Fibroblast of skin of left biceps (primary cell): ENCODE measurements at places on chromosomes 1 and 21.

GRCh38 chr1:246680190-246680589, 44.0 kb upstream of the SCCPDH start:
- no peak for DNase-seq

DNA sequence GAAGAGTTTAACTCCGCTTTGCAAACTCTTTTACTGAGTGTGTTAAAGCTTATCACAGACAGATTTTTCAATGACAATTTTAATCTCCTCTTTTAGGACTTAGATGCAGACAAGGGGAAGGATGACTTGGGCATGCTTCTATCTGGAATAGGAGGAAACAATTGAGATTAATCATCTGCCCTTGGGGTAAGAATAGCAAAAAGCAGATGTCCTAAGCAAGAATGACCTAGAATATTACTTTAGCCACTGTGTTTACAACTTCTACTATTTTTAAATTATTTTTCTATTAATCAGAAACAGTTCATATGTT, 569.0 kb upstream of the ADGRL2 start:
- DNase-seq: no peak

GRCh38 chr1:206723805-206724472, 39.2 kb downstream of the MAPKAPK2 start:
- DNase-seq: peak; percentile 42

GRCh38 chr1:115402753-115403184, 64.7 kb upstream of the NGF start:
- no peak for DNase-seq

DNA sequence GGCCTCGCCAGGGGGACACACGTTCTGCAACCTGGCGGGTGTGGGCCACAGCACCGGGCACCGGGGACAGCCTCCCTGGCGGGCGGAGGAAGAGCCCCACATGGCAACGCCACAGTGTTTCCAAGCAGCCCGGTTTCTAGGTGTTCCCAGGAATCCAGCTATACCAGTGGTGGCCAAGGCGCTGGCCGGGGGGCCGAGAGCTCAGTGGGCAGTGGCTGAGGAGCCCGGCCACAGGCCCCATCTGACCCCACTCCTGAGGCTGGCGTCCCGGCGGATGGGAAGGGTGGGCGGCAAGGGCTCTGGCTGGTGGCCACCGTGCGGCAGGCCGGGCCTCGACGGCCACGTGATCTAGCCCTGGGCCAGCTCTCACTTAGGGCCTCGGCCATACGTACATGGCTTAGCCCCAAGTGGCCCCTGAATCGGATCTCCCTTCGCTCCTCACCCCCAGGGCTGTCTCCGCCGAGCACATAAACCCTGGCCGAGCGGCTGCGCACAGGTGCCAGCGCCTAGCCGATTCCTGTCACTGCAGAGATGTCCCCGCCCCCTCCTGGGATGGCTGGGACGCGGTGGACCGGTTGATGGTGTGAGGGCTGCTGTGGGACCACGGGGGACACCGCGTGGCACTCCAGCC, 68.7 kb downstream of the MORN1 start:
- DNase-seq: no peak

DNA sequence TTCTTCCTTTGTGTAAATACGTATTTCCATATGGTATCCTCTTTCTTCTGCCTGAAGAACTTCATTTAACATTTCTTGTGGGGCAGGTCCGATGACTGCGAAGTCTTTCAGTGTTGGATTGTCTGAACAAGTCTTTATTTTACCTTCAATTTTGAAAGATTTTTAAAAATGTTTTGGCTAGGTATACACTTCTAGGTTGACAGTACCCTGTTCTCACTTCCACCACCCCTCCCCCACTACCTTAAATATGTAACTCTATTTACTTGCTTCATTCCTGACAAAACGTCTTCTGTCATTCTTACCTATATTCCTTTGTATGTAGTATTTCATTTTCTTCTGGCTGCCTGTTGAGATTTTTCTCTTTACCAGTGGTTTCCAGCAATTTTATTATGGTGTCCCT, 85.7 kb upstream of the ARTN start:
- no peak for DNase-seq

- no peak for DNase-seq
Observed at GRCh38 chr1:108114033-108114599, 86.0 kb downstream of the SLC25A24 start.

DNA sequence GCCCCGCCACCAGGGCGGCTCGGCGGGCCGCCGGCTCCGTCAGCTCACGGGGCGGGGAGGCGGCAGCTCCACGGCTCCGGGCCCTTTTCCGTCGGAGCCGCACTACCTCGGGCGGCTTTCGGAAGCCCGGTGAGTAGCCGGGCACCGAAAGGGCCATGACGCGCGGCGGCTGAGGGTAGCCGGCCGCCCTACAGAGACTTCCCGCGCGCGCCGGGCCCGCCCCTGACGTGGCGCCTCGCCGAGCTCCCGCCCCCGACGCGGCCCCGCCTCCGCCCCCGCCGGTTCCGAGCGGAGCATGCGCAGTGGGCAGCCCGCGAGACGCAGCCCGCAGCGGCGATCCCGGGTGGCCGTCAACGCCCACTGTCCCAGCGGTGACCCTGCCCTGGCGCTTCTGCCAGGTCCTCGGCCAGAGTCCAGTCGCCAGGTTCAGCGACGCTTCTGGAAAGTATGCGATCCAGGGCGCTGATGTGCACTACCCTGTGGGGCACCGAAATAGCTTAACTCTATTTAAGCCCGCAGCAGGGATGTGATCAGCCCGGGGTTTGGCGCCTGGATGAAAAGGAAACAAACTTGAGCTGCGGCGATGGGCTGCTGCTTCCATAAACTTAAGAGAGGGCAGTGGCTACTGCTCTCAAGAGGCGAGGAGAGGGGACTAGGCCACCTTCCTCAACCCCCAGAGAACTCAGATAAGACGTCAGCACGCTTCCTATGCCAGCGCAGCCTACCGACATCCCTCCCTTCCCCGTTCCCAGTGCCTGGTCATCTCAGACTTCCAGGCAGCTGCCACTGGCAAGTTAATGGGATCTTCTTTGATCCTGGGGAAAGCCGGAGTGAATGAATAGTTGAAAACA, at the start of gene DONSON:
DONSON (minus strand) TSS at position 200 of the 851 bp plus-strand sequence; CDS start at position 157, 43 bp downstream.
- peak; percentile 37 for DNase-seq

DNA sequence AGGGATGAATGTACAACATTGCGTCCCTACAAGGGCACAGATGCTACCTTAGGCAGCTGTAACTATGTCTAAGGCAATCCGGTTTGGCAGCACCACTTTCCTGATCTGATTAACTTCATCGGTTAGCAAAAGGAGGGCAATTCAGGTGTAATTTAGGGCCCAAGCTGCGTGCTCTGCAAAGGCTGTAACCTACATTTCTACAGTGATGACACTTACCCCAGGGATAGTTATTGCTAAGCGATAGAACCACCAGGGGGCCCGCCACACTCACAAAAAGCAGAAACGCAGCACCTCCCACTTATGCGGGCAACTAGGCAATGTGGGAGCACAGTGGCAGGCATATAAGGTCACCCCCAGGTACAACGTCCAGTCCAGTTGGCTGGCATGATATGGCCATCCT, 113.5 kb downstream of the GDAP2 start:
- DNase-seq: no peak

GRCh38 chr21:36658926-36659325, 40.0 kb upstream of the SIM2 start:
- DNase-seq: no peak

- no peak for DNase-seq
Observed at GRCh38 chr1:66533804-66534740, at the start of gene SGIP1. Gene SGIP1, plus strand, starts transcription at chr1:66534153. Its CDS starts 206 bp downstream, at chr1:66534359.

- no peak for DNase-seq
Observed at GRCh38 chr21:32957545-32957944, 68.2 kb upstream of the OLIG2 start.

GRCh38 chr21:36765229-36765628, 66.3 kb downstream of the SIM2 start:
- no peak for DNase-seq

DNA sequence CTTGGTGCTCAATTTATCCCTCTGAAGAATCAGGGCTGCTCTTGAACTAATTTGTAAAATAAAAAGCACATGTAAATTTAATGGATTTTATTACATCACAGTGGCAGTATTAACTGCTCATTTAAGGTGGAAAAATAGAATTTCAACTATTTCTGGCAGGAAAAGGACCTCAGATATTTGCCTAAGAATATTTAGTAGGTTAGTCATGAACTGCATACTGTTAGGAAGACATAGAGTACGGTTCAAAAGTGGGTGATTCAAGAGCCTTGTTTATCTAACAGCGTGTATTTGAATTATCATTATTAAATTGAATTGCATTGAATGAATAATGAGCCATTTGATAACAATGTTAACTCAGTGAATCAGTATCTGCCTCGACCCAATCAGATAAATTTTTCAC, 248.8 kb upstream of the PBX1 start:
- peak; percentile 45 for DNase-seq

- no peak for DNase-seq
Observed at GRCh38 chr1:247345881-247346280, 14.2 kb upstream of the ZNF496 start.

DNA sequence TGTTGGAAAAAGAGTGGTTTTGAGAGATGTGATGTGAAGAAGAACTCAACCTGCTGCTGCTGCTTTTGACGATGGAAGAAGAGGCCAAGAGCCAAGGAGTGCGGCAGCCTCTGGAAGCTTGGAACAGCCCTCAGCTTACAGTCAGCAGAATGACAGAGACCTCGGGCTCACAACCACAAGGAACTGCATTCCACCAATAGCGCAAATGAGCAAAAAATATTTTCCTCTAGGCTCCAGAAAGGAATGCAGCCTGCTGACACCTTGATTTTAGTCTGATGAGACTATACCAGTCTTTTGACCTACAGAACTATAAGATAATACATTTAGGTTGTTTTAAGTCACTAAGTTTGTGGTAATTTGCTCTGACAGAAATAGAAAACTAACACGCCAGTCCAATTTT, 10.2 kb downstream of the SDHB start:
- DNase-seq: no peak

DNA sequence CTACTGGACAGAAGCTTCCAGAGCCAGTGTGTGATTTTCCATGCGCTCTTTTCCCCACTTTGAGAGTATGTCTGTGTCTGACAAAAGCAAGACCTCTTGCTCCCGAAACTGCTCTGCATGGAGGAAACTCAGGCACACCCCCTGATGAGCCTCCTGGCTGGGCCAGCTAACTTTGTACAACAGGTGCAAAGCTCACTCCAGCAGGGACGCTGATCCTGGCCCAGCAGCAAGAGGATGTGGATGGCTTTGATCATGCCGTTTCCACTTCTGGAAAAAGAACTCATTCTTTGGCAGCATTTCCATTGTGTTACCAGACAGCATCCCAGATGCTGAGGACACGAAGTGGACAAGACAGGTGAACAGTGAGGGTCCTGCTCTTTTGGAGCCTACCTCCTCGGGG, 103.1 kb downstream of the TLR5 start:
- DNase-seq: no peak

- no peak for DNase-seq
Observed at GRCh38 chr1:244843148-244843978, 7.9 kb downstream of the COX20 start.

GRCh38 chr1:8472668-8473067, 154.8 kb downstream of the SLC45A1 start:
- DNase-seq: no peak

DNA sequence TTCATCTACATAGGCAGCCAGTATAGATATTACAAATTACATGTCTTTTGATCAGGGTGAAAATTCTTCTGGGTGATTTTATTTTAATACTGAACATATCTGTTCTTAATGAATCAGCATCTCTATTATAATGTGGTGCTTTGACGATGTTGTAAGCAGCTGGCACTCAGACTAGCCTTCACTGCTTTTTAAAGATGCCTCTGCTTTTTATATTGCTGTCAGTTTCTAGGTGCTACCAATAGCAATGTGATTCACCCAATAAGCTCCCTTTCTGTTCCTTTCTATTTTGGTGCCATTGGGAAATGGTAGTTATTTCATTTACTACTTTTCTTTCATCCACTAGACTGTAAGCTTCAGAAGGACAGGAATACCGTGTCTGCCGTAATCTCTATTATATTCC, 11.1 kb upstream of the ANGPTL1 start:
- DNase-seq: no peak

DNA sequence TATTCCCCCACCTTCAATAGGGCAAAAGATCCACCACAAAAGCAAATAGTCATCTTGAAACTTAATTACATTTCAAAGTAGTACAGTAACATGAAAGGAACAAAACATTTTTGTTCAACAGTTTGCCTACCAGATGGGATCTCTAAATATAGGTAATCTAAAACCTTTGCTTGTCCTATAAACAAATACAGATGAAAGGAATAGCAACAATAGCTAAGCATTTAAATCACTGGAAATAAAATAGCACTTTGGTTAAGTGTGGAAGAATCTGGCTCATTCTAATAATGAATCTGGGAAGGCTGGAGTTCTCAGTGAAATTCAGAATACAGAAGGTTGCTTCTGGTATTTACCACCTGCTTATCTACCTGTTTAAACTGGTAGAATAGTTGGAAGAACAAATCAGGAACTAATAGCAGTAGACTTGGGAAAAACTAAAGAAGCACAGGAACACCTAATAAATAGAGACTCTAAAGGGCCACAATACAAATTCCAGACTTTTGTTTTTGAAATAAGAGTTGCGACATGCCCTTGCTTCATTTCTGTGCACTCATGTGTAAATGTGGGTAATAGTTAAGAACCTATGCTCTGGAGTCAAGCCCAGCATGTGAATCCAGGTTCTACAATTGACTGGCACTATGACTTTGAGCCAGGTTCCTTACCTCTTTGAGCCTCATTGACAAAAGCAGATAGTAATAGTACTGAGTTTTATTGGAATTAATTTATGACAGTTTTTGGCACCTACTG, 2.3 kb upstream of the LYPLAL1 start:
- no peak for DNase-seq

- DNase-seq: no peak
Observed at GRCh38 chr1:172376431-172376830, 44.1 kb upstream of the C1orf105 start.

DNA sequence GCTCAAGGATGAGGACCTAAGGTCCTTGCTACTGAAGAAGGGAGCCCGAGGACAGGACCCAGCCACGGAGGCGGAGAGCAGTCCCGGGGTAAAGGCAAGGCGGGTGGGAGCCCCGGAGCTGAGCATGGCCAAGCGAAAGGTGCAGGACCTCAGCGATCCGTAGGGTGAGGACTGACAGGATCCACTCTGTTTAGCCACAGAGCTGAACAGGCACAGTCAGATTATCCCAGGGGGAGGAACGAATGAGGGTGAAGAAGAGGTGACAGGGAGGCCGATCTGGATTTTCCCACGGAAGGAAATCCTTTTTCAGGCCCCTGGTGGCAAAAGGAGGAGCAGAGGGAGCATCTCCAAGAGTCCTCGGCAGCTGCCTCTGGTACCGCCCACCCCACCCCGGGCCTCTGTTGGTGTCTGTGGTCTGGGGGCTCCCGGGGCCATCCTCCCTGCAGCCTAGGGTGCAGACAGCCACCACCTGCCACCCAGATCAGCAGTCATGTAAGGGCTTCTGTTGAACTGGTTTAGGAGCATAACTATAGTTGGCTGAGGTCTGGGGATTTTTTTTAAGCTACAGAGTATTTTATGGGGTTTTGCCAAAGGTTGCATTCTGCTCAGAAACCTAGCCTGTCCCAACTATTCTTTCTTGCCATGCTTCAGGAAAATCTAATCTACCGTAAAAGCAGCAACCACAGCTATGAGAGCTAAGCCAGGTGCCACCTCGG, 32.3 kb upstream of the LBR start:
- no peak for DNase-seq
